ENCODE measurements at places on chromosomes 2 and 18.

DNA sequence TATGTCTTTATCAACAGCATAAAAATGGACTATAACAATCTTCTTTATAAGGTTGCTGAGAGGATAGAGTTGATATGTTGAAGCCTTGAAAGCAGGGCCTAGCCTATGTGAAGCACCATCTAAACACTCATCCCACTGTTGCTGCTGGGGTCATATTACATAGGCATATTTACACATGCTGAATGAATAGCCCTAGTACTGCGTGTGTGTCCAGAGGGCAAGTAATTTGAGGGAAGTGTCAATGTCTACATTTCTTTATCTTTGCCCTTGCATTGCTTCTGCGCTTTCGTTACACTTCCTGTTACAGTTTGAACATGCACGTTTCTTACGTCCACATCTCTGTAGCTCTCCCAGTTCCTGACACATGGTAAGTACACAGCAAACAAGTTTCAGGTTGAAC lies 280.3 kb upstream of the ATP5MC3 start:
- DNase-seq = no peak

DNA sequence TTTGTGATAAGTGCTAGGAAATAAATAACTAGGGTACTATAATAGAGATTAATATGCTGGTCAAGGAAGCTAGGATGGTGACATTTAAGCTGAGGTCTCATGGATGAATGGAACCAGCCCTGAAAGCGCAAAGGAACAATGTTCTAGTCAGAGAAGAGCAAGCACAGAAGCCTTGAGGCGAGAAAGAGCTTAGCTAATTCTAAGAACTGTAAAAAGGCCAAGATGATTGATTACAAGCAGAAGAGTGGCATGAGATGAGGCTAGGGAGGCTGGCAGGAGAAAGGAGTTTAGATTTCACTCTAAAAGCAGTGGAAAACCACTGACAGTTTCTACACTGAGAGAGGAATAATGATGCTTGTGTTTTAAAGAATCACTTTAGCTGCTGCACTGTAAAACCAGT lies 3.4 kb upstream of the YIPF4 start:
- no peak for DNase-seq

GRCh38 chr18:66193938-66194337 lies 410.0 kb downstream of the CDH19 start:
- no peak for DNase-seq

GRCh38 chr2:129726216-129726615 lies 253.2 kb upstream of the RAB6C start:
- no peak for DNase-seq

- DNase-seq = no peak
These were observed 244.1 kb upstream of the NRP2 start for GRCh38 chr2:205438241-205438640.

DNA sequence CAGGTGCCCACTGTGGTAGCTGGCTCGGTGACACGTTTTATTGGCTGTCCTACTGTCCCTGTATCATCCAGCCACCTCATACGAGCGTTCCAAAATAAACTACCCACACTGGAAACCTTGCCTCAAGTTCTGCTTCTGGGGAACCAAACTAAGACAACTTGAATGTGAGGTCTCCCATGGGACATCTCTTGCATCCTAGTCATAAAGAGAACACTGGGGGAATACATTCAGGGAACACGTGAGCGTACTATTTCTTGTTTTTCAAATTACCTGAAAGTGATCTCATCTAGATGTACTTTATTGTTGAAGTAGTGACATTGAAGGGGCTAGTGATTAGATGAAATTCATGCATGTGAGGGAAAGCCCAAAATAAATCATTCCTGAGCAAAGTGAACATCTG lies 15.0 kb downstream of the LYG2 start:
- DNase-seq = no peak

DNA sequence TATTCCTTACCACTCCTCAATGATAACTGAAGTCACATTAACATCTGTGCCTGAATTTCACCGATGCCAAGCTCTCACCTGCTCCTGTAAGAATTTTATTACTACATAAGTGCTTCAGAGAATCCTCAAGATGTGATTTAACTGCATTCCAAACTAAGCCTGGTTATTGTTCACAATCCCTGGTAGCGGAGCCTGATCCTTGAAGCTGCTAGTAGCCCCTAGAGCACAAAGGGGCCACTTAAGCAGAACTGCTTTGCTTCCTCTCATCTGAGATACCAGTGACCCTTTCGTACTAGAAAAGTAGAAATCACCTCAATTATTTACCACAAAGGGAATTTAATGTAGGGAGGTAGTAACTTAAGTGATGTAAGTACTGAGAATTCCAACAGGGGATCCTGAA lies 529.6 kb downstream of the CPS1 start:
- DNase-seq = no peak

DNA sequence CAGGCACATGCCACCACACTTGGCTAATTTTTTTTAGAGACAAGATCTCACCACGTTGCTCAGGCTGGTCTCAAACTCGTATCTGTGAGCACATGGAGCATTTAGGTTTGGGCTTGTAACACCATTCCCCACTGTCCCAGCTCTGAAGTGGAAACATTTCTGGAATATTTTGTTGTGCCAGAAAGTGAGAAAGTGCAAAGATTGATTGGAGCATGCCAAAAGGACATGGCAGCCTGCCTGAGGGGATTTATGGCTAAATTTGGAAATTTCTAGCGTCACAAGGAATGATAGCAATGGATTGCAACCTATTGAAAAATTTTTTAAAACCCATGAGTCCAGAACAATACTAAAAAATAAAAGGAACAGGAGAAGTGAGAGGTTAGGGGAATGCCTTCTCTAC lies 136.8 kb downstream of the ESCO1 start:
- DNase-seq = no peak

DNA sequence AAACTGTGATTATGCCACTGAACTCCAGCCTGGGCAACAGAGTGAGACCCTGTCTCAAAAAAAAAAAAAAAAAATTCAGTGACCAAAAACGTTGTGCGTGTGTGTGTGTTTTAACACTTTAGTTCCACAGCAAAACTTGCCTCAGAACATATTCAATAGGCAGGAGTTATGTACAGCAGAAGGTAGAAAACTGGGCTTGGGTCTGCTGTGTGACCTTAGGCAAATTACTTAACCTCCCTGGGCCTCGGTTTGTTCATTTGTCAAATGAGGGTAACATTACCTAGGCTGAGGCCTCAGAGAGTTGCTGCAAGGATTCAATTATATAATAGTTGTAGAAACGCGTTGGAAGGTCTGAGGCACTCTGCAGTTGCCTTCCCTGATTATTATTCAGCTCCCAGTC lies 10.3 kb upstream of the SCG2 start:
- no peak for DNase-seq

DNA sequence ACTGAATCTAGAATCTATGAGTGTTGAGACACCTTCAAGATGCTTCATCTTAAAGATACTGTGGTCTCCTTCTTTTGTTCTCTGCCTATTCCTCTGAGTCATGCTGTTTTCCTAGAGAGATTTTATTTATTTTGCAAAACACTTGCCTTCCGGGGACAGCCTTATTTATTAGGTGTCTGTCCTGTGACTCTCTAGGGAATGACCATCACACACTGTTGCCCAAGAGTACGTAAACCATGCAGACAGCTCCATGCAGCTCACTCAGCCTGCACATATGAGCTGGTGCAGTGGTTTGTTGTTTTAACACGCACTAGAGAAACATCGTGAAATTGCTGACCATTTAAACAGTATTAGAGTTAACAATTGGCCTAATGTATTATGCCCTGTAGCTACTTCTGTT lies 12.4 kb upstream of the ADCYAP1 start:
- DNase-seq = no peak

DNA sequence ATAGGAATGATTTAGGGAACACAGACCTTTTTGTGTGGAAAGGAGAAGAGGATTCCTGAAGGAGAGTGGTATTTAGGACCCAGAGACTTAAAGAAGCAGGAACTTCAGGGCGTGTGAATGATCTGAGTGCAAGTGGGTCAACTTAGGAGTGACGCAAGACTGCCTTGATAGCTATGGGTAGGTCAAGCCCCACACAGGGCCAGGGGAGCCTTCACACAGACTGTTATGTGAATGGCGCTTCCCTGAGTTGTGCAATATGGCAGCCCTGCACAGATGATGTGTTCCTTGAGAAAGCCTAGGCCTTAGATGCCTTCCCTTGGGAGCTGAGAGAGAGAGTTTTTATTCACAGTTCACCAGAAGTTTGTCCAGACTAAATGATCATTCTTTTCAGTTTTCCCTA lies 47.1 kb upstream of the IGFBP5 start:
- DNase-seq = no peak

GRCh38 chr2:37786191-37786698 lies 114.8 kb upstream of the CDC42EP3 start:
- DNase-seq = no peak

DNA sequence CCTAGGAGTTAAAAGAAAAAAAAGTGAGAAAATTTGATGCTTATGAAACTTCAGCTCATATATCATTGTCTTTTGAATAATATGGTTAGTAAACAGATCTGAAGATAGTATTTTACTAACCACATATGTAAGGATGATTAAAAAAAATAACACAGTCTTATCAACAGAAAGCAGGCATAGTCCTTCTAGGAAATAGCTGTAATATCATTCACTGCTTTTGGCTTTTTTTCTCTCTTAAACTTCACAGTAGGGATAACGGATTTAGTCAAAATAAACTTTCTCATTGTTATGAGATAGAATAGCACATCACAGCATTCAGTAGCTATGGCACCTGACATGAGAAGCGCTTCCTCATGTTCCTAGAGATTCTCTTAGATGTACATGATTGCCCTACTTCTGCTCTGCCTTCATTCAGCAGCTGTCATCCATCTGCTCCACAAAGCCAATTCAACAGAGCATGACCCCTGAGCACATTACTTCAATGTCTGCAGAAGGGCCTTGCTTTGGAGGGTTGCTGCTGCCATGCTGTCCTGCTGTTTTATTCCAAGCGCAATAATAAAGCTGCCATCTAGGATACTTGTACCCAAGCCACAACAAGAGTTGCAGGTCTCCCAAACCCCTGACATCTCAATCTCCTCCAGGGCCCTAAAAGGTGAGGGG lies 67.0 kb downstream of the TTC21B start:
- no peak for DNase-seq

- no peak for DNase-seq
These were observed 116.7 kb downstream of the DSC3 start for GRCh38 chr18:30925795-30926194.

DNA sequence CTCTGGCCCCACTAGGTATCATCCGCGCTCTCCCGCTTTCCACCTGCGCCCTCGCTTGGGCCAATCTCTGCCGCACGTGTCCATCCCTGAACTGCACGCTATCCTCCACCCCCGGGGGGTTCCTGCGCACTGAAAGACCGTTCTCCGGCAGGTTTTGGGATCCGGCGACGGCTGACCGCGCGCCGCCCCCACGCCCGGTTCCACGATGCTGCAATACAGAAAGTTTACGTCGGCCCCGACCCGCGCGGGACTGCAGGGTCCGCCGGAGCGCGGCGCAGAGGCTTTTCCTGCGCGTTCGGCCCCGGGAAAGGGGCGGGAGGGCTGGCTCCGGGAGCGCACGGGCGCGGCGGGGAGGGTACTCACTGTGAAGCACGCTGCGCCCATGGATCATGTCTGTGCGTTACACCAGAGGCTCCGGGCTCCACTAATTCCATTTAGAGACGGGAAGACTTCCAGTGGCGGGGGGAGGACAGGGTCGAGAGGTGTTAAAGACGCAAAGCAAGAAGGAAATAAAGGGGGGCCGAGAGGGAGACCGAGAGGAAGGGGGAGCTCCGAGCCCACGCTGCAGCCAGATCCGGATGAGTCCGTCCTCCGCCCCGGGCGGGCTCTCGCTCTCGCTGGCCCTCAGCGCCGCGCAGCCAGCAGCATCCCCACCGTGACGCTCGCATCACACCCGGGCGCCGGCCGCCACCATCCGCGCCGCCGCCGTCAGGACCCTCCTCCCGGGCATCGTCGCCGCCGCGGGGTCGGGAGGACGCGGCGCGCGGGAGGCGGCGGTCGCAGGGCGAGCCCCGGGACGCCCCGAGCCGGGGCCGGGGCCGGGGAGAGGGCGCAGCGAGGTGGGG lies 664 bp downstream of the NETO1 start:
- DNase-seq = peak; percentile 14

DNA sequence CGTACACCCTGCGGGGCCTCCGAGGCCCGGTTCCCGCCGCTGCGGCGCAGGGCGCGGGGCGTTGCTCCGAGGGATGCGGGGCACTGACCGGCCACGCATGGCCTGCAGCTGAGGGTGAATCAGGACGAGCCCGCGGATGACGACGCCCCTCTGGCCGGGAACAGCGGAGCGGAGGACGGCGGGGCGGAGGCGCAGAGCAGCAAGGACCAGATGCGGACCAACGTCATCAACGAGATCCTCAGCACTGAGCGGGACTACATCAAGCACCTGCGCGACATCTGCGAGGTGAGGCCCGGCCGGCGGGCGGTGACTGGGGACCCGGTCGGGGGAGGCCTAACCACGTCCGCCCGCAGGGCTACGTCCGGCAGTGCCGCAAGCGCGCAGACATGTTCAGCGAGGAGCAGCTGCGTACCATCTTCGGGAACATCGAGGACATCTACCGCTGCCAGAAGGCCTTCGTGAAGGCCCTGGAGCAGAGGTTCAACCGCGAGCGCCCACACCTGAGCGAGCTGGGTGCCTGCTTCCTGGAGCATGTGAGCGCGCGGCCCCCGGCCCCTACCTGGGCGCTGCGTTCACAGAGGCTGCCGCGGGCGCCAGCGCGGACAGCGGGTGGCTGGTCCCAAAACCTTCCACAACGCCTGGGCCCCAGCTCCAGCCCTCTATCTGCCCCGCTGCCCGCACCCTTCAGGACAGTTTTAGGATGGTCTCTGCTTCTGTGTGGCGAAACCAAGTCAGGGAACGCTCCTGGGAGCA lies 53.2 kb downstream of the FAM168B start:
- DNase-seq = no peak

GRCh38 chr18:76258209-76258608 lies 236.8 kb downstream of the ZNF516 start:
- no peak for DNase-seq

- no peak for DNase-seq
These were observed 2.8 kb downstream of the NCKAP1 start for GRCh38 chr2:183035298-183035953.

DNA sequence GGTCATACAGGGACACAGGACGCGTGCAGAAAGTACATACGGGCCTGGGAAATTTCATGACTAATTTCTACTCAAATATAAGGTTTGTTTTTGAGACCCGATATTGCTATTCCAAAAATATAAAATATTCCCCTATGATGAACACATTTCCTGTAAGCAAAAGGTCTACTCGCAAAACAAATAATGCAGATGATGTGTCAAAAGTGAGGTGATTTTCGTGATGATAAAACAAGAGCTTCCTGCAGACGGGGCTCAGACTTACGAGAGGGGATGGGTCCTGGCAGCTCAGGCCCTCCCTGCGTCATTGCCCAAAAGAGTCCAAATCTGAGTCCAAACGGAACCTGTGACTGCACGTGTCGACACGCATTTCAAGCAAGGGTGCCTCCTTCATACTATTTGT lies 62.7 kb downstream of the MBP start:
- no peak for DNase-seq

GRCh38 chr2:231334179-231334930 lies 61.2 kb upstream of the B3GNT7 start:
- DNase-seq = no peak

DNA sequence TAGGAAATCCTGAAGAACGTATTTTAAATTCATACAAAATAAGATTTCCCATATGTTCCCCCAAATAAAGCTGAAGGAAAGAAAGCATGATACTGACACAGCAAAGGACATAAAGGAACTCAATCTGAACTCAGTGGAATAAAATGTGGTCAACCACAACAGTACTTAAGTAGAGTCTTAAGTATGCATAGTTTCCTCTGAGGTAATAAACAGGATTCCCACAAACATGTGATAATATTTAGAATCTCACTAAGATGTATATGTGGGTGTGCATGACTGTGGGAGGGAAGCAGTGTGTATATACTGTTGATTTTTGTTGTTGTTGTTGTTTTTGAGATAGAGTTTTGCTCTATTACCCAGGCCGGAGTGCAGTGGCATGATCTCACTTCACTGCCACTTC lies 69.3 kb downstream of the NOL10 start:
- DNase-seq = no peak
